Karpas-422 (cell line): ENCODE measurements at places on chromosomes 2 and 18.

- DNase-seq: no peak
These were observed 28.1 kb downstream of the COLEC11 start for GRCh38 chr2:3622967-3623366.

GRCh38 chr2:114754907-114755563 lies 312.6 kb downstream of the DPP10 start:
- no peak for DNase-seq

DNA sequence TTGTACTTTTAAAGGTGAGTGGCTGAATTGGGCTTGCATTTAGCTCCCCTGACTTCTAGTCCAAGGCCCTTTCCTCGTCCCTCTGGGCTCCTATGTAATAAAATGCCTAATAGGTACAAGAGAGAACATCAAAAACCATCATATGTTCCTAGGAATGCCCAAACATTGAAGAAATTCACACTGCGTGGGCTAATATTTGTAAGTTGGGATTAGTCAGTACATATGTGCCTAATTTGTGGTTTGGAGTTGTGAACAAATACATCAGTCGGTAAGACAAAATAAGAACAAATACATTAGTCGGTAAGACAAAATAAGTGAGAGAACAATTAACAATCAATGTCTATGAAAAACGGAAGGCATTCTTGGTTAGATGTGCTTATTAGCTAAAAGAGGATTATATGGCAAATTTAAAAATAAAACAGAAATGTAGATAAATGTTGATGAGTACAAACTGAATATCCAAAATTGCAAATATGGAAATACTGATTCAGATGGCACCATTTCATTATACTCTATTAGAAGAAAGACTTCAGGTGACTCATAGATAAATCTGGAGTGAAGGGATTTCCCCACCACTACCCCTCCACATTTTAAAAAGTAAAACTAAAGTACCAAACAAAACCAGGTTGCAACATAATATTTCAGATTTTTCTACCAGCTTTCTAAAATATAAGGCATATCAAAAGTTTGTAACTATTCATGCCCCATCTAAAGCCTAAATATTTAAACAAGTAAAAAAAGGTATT lies 325.4 kb downstream of the ZEB2 start:
- no peak for DNase-seq

- DNase-seq: no peak
These were observed 1371.2 kb downstream of the LRP1B start for GRCh38 chr2:140759426-140760156.

DNA sequence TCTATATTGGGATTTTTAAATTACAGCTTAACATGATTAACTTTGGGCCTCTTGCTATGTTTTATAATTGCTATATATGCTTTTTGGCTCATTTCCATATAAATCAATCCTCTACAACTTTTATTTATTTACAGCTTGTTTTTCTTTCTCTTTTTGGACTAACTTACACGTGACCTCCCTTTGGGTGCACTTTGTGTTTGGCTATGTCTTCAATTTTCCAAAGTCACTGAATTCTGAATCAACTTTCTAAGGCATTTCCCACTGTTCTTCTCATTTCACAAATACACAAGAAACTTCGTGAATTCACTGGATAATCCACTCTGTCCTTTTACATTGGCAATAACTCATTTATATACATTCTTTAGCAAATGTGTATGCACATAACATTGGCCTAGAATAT lies 5.4 kb upstream of the CPS1 start:
- DNase-seq: no peak

DNA sequence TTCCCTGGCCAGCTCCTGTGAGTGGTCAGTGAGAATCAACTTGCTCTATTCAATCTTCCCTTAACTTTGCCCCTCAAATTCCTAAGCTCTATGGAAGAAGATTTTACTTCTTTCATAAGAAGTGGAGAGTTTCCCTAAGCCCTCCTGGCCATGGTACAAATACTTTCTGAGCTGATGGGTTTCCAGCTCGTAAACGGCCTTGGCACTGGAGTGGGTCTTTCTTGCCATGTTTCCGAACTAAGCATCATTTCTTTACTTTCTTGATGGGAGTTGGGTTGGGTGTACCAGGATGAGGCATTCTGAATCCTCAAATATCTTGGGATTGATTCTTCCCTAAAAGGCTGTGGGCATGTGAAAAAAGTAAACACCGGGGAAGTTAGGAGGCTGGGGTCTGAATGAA lies 72.5 kb downstream of the ACKR3 start:
- no peak for DNase-seq

- no peak for DNase-seq
These were observed 421.3 kb upstream of the NXPH2 start for GRCh38 chr2:139201516-139201915.

DNA sequence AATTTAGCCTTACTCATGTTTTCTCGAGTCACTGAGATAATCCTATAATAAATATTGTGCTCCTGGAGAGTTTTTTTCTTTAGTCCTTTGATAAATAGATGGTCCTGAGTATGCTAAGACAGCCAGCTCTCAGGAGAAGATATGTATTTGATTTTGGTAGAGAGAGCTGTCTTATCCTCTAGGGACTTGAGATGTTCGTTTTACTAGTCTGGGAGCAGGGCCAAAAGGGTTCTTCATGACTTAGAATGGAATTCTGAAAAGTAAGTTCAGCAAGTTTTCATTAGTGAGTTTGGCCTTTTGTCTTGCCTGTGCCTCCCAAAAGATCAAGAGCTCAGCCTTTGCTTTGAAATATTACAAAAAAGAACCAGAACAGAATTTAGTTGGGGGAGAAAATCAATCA lies 246.7 kb downstream of the BABAM2 start:
- no peak for DNase-seq

GRCh38 chr2:134718817-134719814 lies at the start of gene TMEM163:
Gene TMEM163 (minus strand): TSS chr2:134719000.
- DNase-seq: peak; percentile 72

GRCh38 chr2:156752042-156752441 lies 315.9 kb downstream of the GPD2 start:
- DNase-seq: no peak

DNA sequence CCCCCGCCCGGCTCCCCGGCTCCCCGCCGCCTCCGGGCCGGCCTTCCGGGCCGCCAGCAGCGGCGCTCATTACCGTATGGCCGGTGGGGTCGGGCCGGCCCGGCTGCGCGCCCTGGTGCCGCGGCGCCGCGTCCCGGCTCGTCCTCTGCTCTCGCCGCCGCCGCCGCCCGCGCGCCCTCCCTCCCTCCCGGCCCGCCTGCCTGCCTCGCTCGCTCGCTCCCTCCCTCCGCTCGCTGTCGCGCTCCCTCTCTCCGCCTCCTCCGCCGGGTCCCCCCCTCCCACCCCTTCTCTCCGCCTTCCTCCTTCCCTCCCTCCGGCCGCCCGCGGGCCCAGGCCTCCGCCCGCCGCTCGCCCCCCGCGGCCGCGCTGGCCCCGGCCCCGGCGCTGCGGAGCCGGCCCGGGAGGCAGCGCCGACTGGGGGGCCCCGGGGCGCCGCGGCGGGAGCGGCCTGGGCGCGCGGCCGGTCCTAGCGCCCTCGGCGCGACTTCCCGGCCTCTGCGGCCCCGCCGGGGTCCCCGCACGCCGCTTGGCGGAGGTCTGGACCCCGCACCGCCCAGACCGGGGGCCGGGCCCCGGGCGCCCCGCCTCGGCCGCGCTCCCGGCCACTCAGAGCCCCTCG lies at the start of gene DNMT3A:
Gene DNMT3A (minus strand): TSS at position 173 of the 619 bp plus-strand sequence. CDS start 27,941 bp downstream, outside the sequence.
- DNase-seq: peak; percentile 69

- no peak for DNase-seq
These were observed 335 bp downstream of the HES6 start for GRCh38 chr2:238239543-238239862.

DNA sequence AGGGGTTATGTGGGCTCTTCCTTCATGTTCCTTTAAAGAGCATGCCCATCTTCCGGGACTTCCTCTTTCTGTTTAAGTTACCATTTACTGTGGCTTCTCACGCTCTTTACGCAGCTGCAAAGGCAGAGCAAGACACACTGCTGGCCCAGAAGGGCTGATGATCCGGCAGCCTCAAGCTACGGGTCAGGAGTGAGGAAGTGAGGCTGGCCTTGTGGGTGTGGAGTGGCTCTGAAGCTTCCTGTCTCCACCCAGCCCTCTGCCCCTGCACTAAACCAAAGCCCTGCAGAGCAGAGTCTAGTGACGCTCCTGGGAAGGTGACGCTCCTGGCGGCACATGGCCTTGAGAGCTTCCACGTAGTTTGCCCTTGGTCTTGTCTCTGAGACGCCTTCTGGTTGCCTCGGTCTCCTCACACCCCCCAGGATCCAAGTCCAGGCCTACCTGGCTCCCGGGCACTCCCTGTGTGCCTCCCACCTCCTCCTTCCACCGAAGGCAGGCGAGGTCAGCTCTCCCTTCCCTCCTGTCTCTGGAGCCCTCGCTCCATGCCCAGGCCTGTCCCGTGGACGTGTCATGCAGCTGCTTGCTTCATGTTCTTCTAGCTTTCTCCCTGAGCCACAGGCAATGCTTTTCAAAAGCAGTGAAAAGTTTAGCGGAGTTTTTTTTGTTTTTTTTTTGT lies 50.3 kb downstream of the ARL4C start:
- DNase-seq: peak; percentile 59
